Fibroblast of skin of right quadriceps (primary cell): ENCODE measurements at places on chromosomes 1 and 21.

DNA sequence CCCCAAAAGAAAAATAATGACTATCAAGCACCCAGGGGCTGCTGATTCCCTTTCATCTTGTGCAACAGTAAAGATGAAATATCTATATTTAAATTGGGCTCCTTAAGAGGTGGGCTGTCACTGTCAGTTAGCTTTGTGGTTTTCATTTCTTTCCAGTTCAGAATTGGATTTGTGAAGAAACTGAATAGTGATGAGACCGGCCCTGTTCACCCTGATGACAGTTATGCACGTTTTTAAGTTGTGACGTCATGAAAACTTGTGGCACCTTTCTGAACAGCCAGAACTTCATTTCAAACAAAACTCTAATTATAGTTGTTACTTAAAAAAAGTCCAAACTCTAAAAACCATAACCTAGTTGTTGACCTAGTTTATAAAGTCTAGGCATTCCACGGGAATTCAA is 125.9 kb downstream of the RUNX1 start:
- no peak for DNase-seq

DNA sequence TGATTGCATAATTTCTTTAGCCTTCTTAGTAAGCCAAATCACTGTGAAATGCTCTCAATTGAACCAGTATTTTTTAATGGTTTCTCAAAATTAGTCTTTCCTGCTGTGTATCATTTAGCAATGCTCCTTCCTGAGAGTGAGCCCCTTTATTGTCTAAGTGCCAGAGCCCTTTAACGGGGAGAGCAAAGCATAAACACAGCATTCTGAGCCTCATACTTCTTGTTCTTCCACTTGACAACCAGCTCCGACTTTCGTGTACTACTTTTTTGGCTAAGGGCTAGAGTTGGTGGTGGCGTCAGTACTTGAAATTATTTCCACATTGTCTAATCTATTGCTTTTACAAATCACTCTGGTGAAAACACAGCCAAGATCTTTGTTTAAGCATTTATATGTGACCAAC is 299.0 kb downstream of the TPR start:
- DNase-seq, result no peak

- DNase-seq, result peak; percentile 3
Observed at GRCh38 chr1:163106364-163106987, 37.3 kb downstream of the RGS4 start.

GRCh38 chr1:228016653-228017355 is 10.0 kb downstream of the WNT3A start:
- DNase-seq, result no peak

GRCh38 chr1:81410351-81410750 is 390.4 kb upstream of the ADGRL2 start:
- no peak for DNase-seq

- DNase-seq, result peak; percentile 91
Observed at GRCh38 chr1:179925922-179926849, 28.4 kb upstream of the CEP350 start.

- DNase-seq, result no peak
Observed at GRCh38 chr1:45886229-45886628, 82.8 kb downstream of the MAST2 start.

GRCh38 chr1:30780409-30780808 is 22.8 kb upstream of the LAPTM5 start:
- no peak for DNase-seq

DNA sequence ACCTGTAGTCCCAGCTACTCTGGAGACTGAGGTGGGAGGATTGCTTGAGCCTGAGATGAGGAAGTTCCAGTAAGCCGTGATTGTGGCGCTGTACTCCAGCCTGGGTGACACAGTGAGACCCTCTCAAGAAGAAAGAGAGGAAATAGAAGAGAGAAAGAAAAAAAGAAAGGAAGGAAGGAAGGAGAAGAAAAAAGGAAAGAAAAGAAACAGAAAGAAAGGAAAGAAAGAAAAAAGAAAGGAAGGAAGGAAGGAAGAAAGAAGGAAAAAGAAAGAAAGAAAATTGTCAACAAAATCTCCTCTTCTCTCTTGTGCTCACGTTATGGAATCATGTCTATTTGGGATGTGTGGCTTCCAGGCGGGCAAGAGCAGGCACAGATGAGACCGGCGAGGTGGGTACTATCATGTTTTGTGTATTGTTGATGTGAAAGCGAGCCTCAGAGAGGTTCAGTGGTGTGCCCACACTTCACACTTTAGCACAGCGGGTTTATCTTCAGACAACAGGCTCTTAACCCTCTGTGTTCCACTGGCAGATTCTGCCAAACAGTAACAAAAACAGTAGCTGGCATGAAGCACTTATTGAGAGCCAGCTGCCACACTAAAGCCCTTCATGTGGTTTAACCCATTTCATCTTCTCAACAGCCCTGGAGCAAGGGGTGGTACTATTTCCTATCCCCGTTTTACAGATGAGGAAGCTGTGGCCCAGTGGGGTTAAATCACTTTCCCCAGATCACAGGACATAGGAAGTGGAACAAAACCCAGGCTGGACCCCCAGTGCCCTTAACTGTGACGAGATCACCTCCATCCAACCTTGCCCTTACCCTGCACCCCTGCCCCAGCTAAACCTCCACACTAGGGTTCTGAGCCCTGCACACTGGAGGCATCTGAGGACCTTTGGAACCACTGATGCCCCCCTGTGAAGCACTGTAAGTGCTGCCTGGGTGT is 94.7 kb upstream of the TARDBP start:
- DNase-seq, result no peak

DNA sequence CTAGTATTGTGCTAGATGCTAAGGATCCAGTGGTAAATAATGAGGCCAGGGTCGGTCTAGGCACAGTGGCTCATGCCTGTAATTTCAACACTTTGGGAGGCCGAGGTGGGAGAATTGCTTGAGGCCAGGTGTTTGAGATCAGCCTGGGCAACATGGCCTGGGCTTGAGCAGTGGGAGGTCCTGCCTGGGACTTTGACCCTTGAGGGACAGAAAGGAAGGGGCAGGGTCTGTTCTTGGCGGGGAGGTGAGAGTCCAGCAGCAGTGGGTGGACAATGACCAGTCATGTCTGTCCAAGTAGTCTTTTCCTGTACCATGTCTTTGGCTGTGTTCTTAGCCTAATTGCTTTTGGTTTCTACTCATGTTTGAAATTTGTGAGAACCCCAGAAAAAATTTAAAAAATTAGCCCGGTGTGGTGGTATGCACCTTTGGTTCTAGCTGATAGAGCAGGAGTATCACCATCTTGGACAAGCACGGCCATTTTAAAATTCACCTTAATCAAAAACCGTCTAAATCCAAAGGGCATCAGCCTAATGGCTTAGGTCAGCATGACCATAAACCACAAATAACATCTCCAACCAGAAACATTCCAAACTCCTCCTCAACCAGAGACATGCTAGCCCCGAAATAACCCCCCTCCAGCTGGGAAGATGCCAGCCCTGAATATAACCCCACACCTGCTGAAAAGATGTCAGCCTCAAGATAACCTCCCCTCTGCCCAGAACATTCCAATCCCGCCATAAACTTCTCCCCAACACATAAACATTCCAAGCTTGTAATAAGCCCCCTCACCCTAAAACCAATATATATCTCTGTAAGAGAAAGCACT is 6.8 kb upstream of the AK2 start:
- no peak for DNase-seq

GRCh38 chr1:150603711-150604110 is 24.3 kb upstream of the MCL1 start:
- DNase-seq, result no peak

GRCh38 chr21:15051644-15052458 is 12.9 kb downstream of the NRIP1 start:
- DNase-seq, result peak; percentile 41

DNA sequence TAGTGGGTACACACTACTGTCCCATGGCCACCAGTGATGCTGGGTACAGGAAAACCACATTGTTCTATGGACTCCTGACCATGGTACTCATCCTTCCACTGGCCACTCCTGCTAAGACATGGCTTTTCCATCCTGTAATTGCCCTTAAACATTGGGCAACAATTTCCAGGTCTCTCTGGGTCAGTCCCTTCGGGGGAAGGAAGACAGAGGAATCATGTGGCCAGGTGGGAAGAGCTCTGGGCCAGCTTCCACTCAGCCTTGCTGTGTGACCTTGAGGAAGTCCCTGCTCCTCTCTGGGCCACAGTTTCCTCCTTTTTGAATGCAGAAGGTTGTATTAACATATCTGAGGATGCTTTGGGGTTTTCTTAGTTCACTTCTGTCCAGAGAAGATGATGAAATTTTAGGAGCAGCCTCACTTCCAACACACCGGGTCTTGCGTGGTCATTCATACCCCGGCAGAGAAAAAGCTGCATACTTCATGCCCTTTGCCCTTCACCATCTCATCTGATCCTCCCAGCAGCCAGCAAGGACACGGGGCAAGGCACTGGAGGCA is 50.8 kb downstream of the SRRM1 start:
- DNase-seq, result no peak

DNA sequence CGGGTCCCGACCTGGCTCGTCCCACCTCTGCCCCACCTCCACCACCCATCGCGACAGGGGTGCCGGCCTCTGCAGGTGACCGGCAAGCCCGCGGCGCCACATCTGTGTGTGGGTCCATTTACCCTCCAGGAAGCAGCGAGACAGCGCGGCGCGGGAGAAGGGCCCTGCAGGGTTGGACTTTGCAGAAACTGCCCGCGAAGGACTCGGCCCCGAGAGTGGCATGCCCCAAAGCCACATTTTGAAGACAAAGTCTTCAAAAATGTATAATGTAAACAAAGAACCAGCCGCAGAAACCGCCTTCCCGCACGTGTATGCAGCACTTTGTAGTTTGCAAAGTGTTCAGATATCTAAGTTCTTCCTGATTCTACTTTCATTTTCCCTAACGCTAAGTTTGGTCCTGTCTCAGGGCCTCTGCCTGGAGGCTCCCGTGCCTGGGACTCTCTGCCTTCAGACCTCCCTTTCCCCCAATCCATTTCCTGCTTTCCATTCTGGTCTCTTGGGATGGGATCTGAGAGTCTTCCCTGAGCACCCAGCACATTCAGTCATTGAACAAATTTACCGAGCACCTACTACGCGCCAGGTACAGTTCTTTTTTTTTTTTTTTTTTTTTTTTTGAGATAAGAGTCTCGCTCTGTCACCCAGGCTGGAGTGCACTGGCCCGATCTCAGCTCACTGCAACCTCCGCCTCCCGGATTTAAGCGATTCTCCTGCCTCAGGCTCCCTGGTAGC is 524 bp upstream of the TMCO4 start:
- peak; percentile 82 for DNase-seq

GRCh38 chr1:32981003-32981901 is 16.6 kb upstream of the RNF19B start:
- DNase-seq, result peak; percentile 78

DNA sequence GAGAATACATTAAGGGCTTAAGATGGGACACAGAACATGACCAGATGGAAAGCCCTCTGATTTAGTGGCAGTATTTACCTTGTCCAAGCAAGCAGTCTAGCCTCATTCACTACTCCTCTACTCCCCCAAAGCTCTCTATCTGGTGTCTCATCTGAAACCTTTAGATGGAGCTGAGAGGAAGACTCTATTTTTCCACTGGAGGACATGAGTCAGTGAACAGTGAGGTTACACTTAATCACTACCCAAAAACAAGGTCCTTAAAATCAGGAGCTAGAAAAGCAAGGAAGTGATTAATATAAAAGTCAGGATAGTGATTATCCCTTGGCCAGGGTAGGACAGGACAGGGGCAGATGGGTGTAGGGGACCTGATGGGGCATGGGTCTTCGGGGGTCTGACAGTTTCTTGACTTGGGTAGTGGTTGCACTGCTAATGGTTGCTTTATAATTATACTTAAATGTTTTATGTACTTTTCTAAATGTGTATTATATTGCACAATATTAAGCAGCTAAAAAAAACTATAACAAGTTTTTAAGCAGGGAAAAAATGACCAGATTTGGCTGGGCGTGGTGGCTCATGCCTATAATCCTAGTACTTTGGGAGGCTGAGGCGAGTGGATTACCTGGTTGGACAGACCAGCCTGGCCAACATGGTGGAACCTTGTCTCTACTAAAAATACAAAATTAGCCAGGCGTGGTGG is 3.0 kb downstream of the PTPN22 start:
- DNase-seq, result peak; percentile 66

GRCh38 chr1:16152481-16153087 is 3.3 kb downstream of the EPHA2 start:
- DNase-seq, result peak; percentile 47

DNA sequence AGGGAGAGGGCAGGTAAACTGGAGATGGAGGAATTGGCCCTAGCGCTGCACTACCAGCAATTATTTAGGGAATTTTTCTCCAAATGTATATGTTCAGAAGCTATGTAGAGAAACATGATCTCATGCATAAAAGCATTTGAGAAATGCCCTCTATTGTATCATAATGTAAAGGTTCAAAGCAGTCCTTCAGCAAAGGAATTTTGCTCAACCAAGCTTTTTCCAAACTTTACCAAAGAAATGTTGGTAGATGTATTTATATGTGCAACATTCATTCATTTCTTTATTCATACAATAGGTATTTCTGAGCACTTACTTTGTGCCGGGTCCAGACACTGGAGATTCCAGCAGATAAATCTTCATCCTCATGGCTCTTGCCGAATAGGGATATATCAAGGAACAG is 64.4 kb downstream of the XCL1 start:
- DNase-seq, result peak; percentile 57
